Stimulated activated CD4-positive, alpha-beta T cell treated with anti-CD3 and anti-CD28 coated beads, Interleukin-4, amount 100 ng/mL, for 1 hour (primary cell): ENCODE measurements at places on chromosomes 3 and 15.

- DNase-seq: no peak
Measured at GRCh38 chr15:95635666-95636065, 694.8 kb upstream of the NR2F2 start.

- DNase-seq: no peak
Measured at GRCh38 chr15:85412066-85412465, 31.7 kb downstream of the AKAP13 start.

GRCh38 chr15:49492830-49493229, 69.8 kb downstream of the FGF7 start:
- no peak for DNase-seq

DNA sequence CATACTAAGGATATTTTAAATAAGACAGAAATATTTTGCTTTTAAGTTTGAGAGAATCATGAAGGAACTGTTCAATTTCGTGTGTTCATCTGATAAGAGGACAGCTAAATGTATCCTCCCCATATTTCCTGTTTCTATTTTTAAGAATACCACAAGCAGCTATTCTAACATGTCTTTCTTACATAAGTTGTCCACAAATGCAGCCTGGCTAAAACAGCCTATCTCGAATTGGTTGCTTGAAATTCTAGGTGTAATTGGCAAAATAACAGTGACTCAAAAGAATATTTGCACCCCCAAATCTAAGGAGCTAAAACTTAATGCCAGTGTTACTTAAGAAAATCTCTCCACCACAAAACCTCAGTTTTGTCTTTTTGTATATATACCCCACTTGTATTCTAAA, 35.0 kb downstream of the BTLA start:
- no peak for DNase-seq

DNA sequence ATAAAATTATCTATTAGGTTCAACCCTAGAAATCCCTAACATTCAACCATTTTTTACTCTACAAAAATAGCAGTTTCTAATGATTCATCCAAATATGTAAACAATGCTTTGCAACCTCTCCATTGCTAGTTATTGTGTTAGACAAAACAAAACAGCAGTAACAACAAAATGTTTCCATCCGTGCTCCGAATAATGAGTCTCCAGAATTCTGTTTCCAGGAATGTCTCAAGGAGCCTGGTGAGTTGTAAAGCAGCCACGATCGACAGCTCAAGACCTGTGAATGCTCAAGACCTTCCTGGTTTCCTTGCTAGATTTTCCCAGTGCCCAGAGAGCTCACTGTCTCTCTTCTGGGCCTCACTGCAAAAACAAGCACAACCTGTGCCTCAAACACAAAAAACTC, 49.9 kb downstream of the CHRD start:
- DNase-seq: no peak
